ENCODE measurements at places on chromosomes 12 and 14. TPM values are rescaled to one million over a fixed set of nuclear protein-coding genes. Genes with fewer than 3 reads are reported as not detected.

DNA sequence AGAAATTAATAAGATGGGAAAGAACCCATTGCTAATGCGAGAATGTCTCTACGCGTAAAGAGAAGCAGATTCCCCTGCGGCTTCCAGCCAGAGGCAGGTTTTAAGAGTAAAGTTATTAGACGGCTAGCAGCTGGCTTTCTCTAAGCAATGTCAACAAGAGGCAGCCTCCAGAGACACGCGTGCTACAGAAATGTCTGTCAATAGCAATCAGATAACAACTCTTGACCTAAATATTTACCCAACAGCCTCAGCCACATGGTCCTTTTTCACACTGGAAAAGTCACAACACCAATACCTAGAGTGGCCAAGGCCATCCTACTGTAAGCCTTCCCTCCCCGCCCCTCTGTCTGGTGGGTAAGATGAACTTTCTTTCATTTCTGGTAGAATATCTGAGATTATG lies 146.0 kb upstream of the SFSWAP start:
- no peak for DNase-seq

- DNase-seq = no peak
Observed at GRCh38 chr12:3107954-3108353, 30.8 kb downstream of the TSPAN9 start.

DNA sequence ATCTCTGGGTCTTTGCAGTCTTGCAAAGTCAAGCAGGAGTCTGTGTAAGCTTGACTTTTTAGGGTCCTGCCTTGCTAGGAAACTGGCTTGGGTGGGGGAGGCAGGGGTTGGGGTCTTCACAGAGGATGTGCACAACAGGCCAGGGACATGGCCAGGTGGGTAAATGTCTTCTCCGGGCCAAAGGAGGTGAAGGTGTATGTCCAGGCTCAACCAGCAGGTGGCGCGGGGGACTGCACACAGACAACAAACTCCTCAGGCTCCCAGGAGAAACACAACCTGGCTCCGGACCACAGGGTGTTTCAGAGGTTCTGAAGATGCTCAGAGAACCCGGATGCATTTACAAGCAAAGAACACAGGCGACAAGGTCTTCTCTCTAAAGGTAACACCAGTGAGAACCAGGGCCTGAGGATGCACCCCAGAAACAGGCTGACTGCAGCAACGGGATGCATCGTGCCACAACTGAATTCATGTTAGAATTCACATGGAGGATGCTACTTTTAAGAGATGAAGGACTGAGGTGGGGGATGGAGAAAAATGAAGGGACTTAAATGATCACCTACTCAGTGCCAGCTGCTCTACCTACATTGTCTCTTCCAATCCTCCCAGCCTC lies 56.0 kb downstream of the PLEKHG3 start:
- peak; percentile 76 for DNase-seq

DNA sequence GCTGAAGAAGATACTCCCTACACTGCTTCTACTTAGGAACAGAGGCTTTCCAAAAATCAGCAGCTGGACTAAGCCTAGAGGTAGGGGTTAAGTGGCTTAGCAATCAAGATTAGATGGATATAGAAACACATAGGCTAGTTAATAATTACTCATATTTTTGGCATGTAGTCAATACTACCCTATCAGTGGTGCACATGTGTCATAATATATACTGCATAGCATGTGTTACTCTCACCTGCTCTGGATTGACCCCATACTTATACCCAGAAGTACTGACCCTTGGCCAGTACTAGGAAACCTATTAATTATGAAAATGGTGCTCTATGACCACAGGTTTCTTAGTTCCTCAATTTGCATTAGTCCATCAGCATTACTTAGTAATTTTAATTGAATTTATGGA lies 528.4 kb upstream of the LMO3 start:
- no peak for DNase-seq

DNA sequence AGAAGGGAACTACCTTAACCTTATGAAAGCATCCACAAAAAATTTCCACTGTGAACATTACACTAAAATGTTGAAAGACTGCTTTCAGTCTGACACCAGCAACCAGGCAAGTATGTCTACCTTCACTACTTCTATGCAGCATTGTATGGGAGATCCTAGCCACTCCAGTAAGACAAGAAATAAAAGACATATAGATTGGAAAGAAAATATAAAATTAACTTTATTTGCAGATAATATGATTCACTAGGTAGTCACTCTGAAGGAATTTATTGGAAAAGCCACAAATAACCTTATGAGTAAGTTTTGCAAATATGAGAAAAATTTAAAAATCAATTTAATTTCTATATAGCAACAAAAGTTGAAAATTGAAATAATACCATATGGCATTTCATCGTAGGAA lies 172.0 kb downstream of the RERGL start:
- no peak for DNase-seq

DNA sequence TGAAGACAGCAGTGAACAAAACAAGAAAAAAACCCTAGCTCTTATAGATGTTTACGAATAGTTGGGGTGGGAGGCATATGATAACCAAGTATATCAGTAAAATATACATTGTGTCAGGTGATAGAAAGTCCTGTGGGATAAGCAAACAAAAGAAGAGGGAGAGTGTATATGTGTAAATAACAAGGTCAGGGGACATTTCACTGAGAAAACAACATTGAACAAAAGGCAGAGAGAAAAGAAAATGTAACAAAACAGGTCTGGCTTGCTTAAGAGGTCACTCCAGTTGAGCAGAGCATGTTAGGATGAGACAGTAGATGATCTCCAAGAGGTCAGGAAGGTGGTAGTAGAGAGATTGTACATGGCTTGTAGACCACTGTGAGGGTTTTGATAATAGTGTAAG lies 304.1 kb downstream of the ACSS3 start:
- DNase-seq = no peak

DNA sequence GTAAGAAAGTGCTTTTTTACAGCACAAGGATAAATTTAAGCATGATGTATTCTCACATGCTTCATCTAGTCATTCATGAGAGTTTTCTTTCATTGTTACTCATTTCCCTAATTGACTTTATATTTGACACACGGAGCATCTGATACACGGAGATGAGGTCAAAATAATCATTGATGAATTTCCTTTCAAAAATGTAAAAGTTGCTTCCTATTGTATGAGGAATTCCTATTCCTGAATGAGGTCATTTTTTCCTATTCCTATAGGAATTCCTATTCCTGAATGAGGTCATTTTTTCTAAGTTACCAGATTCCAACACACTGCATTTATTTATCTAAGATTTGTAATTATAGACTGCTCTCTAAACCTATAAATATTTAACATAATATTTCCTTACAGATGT lies 316.7 kb upstream of the KITLG start:
- no peak for DNase-seq

- DNase-seq = peak; percentile 92
Observed at GRCh38 chr12:64608901-64609535, 1.3 kb upstream of the RASSF3 start.

DNA sequence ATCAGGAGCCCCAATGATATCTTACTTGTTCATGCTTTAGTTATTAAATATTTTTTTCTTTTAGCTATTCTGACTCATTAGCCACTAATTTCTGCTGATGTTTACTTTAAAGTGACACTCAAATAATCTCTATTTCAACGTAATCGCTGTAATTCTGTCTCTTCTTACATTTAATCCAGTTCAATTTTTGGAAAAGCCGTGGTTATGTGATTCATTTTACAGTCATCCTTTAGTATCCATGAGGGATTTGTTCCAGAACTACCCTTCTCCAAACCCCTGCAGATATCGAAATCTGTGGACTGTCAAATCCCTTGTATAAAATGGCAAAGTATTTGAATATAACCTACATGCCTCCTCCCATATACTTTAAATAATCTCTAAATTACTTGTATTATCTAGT lies 1103.4 kb downstream of the LRFN5 start:
- no peak for DNase-seq

DNA sequence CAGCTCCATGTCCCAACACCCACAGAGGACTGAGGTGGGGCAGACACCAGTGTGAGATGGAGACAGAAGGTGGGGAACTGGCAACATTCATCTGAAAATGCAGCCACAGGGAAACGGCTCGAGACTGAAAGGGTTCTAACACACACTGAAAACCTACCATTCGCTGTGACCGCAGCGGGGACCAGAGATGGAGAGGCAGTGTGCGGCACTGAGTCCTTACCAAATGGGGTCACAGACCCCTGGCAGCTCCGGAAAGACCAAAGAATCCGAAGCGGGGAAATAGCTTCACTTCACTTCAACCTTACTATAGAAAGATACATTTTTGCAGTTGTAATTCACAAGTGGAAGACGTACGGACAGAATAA lies 9.6 kb downstream of the BAG5 start:
- no peak for DNase-seq

GRCh38 chr12:70096759-70097410 lies 146.3 kb upstream of the CNOT2 start:
- no peak for DNase-seq

DNA sequence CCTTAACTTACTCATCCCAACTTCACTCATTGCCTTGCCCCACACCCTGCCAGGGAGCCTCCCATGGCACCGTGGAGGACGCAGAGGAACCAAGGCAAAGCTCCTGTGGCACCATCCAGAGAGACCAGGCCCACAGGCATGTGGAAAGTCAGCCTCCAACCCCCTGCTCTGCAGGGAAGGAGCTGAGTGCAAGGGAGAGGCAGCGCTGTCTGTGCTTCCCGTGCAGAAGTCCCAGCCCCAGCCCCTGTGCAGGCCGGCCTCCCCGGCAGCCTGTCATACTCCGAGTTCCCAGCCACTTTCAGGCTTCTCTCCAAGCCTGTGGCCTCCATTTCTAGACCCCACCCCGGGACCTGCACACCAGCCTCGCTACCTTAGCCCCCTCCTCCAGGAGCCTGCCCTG lies 106.4 kb downstream of the SINHCAF start:
- no peak for DNase-seq

DNA sequence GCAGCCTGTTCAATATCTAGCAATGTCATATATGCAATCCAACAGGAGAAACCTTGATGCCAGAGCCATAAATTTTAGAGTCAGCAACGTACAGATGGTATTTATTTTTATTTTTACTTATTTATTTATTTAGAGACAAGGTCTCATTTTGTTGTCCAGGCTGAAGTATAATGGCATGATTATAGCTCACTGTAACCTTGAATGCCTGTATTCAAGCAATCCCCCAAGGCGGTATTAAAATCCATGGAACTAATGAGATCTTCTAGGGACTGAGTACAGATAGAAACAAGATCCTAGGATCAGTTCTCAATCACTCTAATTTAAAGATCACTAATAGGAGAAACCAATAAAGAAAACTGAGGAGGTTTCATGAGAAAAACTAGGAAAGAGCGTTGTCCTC lies 89.3 kb downstream of the SLCO1B1 start:
- no peak for DNase-seq

GRCh38 chr12:50918584-50919316 lies 33.6 kb upstream of the HIGD1C start:
- no peak for DNase-seq

- no peak for DNase-seq
Observed at GRCh38 chr12:57840726-57841125, 5.8 kb downstream of the CTDSP2 start.

- no peak for DNase-seq
Observed at GRCh38 chr12:3117591-3118015, 40.4 kb downstream of the TSPAN9 start.

GRCh38 chr12:116104167-116104767 lies 173.2 kb downstream of the MED13L start:
- DNase-seq = no peak

- DNase-seq = no peak
Observed at GRCh38 chr14:21384494-21384851, 654 bp upstream of the SUPT16H start.

DNA sequence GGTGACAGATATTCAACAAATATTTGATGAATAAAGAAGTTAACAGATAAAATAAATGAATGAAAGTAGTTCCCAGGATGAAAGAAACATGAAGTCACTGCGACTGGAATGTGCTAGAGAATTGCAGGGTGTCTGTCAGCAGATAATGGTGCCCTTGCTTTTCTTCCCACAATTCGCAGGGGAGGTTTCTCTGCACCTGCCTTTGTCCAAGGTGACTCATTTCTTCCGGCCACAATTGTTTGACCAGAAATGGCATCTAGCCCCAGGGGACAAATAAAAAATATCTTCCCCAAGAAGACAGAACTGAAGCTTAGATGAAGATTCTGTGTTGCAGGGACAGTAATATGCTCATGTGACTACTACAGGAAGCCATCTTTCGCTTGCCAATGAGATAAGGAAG lies 316.1 kb upstream of the TBX3 start:
- peak; percentile 82 for DNase-seq

GRCh38 chr12:92602476-92602875 lies 100.3 kb upstream of the PLEKHG7 start:
- DNase-seq = peak; percentile 82

DNA sequence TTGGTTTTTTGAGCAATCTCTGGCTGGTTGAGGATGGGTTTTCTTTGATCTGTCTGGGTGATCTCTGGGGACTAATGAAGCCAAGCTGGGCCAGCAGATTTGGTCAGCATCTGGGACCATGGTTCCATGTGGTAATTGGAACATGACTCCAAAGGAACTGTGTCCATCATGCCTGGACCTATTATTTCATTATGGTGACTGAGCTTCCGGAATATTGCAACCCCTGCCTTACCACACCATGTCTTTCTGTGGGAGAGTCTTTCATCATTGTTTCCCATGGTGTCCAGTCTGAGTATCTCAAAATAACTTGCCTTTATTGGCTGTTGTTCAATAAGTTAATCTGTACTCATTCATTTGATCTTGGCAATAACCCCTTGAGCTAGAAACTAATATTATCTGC lies 624.9 kb upstream of the TBX3 start:
- DNase-seq = no peak

DNA sequence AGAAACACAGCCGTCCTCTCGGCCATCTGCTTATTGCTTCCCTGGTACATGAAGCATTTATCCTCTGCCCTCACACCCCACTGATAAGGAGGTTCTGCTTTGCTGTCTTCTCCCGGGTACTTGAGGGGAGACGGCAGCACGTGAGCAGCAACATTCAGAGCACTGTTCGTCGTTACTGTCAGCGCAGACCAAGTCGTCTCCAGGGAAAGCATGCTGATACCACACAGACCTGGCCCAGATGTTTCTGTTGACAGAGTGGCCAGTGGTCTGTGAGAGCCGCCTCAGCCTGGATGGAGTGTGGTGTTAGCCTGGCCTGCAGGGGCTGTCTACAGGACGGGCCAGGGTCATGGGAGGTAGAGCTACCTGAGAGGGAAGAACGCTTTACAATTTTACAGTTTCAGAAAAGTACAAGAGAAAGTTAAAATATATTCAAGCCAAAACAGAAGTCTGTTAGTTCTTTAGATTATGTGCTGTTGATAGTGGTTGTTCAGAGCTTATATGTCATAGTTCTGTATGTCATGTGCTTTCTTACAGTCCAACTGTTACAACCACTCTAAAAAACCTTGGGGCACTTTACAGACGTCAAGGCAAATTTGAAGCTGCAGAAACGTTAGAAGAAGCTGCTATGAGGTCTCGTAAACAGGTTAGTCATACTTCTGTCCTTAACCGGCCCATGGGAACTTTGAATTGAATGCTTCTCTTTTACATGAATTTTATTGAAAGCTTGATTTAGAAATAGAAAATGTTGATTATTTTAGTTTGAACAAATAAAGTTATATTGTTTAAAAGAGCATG lies 38.2 kb downstream of the XRCC3 start:
- no peak for DNase-seq

The RDH11 gene
- polyA plus RNA-seq = 85.7 TPM

The PRH2 gene
- 0.19 TPM for polyA plus RNA-seq

The PSMC1 gene
- 305 TPM for polyA plus RNA-seq

The IQSEC3 gene
- not detected for polyA plus RNA-seq

The KLRC4 gene
- not detected for polyA plus RNA-seq

The SMIM41 gene
- not detected for polyA plus RNA-seq

The KRT79 gene
- 0.08 TPM for polyA plus RNA-seq

The OR6C2 gene
- polyA plus RNA-seq = not detected

The BTG1 gene
- polyA plus RNA-seq = 21.0 TPM

The LRRK2 gene
- polyA plus RNA-seq = 5.2 TPM

The TSPAN11 gene
- polyA plus RNA-seq = 0.10 TPM

The OSBPL8 gene
- 16.9 TPM for polyA plus RNA-seq

The NANOG gene
- not detected for polyA plus RNA-seq

Measured in A549 (cell line).